ENCODE measurements at places on chromosomes 13 and 19.

DNA sequence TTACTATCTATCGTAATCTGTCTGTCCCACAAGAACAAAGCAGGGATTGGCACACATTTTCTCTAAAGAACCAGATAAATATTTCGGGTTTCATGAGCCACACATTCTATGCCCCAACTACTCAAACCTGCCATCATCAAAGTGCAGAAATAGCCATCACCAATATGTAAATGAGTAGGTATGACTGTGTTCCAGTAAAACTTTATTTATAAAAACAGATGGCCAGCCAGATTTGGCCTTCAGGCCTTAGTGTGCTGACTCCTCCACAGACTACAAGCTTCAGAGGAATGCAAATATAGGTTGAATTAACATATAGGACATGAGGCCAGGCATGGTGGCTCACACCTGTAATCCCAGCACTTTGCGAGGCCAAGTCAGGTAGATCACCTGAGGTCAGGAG, 8.9 kb upstream of the DNMT1 start:
- no peak for DNase-seq

DNA sequence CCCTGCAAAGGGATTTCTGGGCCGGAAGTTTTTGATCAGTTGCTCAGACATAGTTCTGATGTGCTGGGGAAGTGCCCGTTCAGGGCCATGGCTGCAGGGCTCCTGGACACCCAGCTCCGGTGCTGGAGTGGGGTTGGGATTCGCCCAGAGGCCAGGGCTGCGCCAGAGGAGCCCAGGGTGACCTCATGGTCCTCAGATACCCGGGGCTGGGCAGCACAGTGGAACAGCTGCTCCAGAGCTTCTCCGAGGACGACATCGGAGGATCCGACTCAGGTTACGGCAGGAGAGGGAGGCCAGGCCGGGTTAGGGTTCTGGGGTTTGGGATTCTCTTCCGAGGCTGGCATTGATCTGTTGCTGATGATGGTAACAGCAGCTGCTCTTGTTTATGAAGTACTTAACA, 20.9 kb downstream of the CARM1 start:
- no peak for DNase-seq

DNA sequence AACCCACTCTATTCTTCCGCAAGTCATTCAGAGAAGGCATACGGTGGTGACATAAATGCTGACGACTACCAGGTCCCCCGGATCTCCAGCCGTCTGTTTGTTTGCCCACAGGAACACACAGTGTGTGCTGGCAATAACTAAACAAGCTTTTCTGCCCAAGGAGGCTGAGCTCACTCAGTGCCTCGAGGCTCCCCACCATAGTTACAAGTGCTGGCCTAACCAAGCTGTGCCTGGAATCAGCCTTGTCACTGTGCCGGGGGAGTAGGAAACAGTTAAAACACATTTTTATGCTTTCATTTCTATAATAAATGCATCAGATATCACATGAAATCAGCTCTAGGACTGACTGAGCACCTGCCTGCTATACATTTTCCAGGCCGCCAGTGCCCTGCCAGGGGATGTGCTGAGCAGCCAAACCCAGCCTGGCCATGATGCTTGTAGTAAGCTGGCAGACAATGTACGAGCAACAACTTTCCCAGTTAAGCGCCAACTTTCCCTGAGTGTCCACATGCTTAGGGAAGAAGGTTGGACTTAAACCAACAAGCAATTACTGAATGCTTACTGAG, 28.1 kb downstream of the BRD4 start:
- no peak for DNase-seq

GRCh38 chr13:109655611-109656010, 130.8 kb downstream of the IRS2 start:
- no peak for DNase-seq

GRCh38 chr19:47723581-47723940, 10.3 kb downstream of the EHD2 start:
- DNase-seq, result no peak

GRCh38 chr13:113298043-113298945, 1.3 kb downstream of the LAMP1 start:
- no peak for DNase-seq

DNA sequence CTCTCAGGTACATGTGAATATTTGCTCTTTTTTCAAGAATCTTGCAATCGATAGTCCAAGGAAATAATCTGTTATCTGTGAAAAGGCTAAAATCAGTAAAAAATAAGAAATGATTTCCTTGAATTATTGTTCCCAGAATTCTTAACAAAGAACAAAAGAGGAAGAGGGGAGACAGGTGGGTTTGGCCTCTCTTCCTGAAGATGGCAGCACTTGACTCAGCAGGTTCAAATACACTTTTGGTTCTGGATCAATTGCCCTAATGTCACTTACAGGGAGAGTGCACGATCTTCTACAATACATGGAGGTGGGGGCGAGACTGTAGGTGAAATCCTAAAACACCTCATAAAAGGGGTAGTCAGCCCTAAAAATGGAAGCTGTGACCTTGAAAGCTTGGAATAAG, 358.7 kb downstream of the IRS2 start:
- DNase-seq, result no peak

- peak; percentile 67 for DNase-seq
Measured at GRCh38 chr19:38173291-38174041, 50.6 kb downstream of the DPF1 start.

DNA sequence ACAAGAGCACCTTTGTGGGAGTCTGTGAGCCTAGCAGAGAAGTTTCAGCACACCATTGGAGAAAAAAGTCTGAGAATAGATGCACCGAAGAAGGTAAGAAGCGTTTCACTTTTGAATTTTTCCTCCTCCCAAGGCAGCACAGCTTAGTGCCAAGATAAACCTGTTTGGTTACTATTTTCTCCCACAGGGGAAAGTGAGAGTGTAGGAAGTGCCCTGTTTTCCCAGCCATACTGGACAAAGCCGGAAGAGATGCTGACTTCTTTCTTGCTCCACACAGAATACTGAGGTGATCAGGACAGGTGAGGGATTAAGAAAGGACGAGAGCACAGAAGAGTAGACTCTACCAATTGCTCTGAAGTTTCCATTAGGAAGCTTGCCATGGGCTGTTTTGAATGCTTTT, 1011.0 kb upstream of the MIR17HG start:
- no peak for DNase-seq

GRCh38 chr19:1523412-1524286, at the start of gene PLK5:
Gene PLK5 (plus strand): TSS chr19:1524077. CDS start chr19:1526997, 2,920 bp downstream.
- DNase-seq, result no peak

DNA sequence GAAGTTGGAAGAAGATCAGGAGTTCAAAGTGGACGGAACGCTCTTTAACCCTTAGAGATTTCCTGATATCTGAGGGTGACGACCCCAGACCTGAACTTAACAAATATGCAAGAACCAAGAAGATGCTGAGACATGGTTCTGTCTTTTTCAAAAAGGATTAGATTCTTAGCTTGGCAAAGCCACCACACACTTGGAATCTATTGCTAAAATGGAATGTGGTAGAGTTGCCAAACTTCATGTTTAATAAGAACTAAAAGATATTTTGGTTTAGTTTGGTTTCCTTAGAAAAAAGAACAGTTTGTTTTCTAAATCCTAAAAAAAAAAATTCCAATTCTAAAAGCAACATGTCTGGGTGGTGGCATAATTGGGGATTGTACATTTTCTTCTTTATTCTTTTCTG, 29.5 kb downstream of the UNC13A start:
- DNase-seq, result no peak

DNA sequence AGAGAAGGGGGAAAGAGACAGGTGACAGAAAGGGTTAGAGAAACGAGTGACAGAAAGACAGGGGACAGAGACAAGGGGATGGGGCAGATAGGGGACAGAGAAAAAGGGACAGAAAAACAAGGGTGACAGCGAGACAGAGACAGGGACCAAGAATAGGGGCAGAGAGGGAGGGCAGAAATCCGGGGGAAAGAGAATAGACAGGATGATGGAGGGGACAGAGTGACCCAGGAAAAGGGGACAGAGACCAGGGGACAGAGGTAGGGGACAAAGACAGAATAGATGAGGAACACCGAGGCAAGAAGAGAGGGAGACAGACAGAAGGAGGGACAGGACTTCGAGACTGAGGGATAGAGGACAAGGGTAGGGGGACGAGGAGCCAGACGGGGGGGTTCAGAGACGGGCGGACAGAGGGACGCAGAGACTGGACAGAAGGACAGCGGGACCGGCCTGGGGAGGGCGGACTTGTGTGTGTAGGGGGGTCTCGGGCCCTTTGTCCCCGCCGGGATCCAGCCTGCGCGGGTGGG, 593 bp downstream of the CADM4 start:
- no peak for DNase-seq

DNA sequence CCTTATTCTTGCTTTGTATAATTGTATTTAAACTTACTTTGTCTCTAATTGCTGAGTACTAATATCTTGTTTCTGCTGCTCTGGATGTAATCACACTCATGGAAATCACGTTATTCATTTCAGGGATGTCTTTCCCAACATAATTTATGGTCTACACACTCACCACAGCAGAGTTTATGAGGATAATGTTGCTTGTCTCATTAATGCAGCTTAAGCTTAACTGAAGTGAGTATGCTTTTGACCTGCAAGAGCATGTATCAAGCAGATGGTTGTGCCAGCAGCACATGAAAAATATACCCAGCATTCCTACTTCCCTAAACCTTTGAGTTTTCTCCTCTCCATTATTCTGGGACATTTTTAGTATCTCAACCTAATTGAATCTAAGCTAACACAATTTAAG, 1080.9 kb downstream of the SLITRK5 start:
- DNase-seq, result no peak

DNA sequence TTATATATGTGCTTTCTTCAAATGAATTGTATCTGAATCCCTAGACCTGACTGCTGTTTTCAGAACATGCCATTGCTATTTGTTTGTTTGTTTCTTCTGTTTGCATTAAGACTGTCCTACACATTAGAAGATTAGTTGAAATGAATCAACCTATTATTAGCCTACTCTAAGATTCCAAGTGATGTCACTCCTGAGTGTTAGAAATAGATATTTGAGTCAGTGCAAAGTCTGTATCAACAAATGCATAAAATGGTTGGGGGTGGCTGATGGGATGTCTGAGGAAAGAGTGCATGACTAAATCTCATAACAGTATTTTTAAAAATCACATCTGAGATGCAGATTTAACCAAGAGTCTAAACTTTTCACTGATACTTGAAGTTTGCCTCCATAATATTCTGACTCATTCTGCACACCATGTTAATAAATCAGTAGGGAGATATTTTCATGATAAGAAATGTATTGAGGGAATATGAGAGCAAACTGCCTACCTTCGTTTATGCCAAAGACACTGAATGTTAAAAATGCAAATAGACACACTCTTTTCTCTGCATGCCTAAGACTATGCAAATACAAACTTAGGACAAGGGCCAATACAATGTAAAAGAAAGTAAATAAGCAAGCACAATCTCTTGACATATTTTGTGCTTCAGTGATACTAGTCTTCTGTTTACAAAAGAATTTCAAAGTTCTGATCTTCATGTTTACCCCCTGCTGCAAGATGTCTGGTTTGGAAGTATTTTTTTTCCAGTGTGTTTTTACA, 253.3 kb downstream of the LIG4 start:
- DNase-seq, result no peak

GRCh38 chr13:19782049-19782726, 557 bp downstream of the PSPC1 start:
- peak; percentile 9 for DNase-seq

GRCh38 chr19:16366433-16367260, 42.0 kb downstream of the KLF2 start:
- no peak for DNase-seq

DNA sequence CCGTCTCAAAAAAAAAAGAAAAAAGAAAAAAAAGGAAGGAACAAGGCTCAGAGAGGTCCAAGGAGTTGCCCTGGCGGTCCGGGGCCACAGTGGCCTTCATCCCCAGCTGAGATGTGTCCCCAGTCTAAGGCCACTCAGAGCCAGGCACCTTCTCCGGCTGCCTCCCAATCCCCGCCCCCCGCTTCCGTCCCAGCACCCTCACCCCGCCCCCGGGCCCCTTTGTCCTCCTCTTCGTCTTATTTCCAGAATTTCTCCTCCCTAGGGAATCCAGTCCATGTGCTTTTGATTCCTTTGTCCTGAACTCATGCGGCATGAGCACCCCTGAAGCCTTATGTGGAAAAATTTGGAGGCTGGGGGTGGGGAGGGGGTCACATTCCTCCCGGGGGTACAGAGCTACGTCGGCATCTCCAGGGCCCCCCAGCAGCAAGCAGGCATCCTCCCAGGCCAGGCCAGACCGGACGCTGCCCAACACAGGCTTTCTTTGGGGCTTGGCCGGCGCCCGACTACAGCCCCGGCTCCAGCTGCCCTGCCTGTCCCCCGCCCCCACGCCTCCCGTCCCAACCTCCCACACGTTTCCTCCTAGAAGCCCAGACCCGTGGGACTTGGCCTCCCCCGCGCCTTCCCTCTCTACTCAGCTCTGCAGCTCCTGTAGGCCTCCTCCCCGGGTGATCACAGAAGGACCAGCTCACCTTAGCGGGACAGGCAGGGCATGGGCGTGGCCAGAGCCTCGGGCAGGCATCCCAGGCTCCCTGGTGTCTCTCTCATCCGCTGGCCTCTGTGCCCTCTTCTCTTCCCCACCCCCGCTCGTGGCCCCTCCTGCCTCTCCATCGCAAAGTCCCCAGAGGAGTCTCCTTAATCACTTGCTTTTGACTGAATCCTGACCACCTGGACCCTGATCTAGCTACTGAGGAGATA, 17.8 kb upstream of the ADGRE5 start:
- DNase-seq, result peak; percentile 72

GRCh38 chr19:38692458-38693379, 45.3 kb downstream of the ACTN4 start:
- DNase-seq, result no peak

Data from thoracic aorta (tissue), 2 donors.